ENCODE measurements at places on chromosomes 1 and 21. TPM values are rescaled to one million over a fixed set of nuclear protein-coding genes. Genes with fewer than 3 reads are reported as not detected.

GRCh38 chr1:44676484-44677200, 2.1 kb downstream of the ARMH1 start:
- H3K4me1 ChIP-seq: peaks cover 26% of the 10 kb centered on the region
- no peak overlapping the region for H3K4me3 ChIP-seq
- H3K36me3 ChIP-seq: no peaks in the 10 kb centered on the region
- H3K27me3 ChIP-seq: no peaks in the 10 kb centered on the region
- DNase-seq: peak; percentile 37

GRCh38 chr21:43619856-43620255, 39.4 kb downstream of the HSF2BP start:
- no peak overlapping the region for H3K27ac ChIP-seq
- H3K27me3 ChIP-seq: no peaks in the 10 kb centered on the region
- H3K4me3 ChIP-seq: no peak overlapping the region

DNA sequence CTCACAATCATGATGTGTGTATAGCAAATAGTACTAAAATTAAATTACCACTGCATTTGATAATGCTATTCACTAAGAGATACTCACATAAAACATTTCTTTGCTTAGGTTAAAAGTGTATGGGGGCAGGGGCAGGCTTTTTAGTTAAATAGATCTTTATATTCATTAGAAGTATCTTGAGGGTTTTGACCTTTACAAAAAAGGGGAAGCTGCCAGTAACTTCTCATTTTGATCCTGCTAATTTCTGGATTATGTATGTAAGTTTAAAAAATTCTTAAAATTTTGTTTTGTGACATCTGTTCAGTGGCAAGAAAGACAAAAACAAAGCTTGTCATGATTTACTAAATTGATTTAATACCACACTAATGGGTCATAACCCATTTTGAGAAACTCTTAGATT, 45.8 kb upstream of the S1PR1 start:
- H3K4me3 ChIP-seq: no peak overlapping the region
- H3K4me1 ChIP-seq: peaks cover 3% of the 10 kb centered on the region
- H3K36me3 ChIP-seq: no peaks in the 10 kb centered on the region
- no peak overlapping the region for H3K27ac ChIP-seq

GRCh38 chr1:199742547-199742946, 285.0 kb upstream of the NR5A2 start:
- H3K4me1 ChIP-seq: peaks cover 11% of the 10 kb centered on the region
- peak; percentile 98 for DNase-seq
- no peaks in the 10 kb centered on the region for H3K36me3 ChIP-seq
- H3K27me3 ChIP-seq: no peaks in the 10 kb centered on the region
- H3K4me3 ChIP-seq: no peak overlapping the region
- H3K27ac ChIP-seq: peak overlapping the region; percentile 58

DNA sequence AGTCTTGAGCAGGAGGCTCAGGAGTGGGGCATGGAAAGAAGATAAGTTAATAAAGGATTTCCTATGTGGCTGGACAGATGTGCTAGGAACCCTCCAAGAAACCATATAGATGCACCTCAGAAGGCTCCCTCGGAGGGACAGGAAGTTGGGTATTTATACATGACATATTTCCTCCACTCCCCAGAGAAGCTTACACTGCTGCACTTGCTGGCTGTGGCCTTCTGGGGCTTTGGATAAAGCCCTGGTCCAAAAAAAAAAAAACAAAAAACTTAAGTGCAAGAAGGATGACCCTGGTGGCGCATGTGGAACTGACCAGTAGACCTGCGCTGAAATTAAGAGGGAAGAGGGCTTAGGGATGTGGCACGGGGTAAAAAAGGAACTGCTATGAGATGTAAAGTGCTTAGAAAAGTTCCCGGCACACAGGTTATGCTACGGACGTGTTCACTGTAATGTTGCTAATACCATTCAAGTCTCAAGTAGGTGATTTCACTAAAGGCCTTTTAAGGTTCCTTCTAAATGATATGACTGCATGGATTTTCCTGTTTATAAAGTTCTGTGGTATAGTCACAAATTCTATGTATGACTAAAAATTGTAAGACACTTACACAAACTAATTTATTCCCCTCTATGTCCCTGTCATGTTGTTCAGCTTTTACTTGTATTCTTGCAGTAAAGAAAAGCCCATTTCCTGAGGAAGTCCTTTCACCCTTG, 253.6 kb downstream of the HMCN1 start:
- no peaks in the 10 kb centered on the region for H3K4me1 ChIP-seq
- no peak for DNase-seq
- no peak overlapping the region for H3K27ac ChIP-seq
- no peaks in the 10 kb centered on the region for H3K27me3 ChIP-seq

GRCh38 chr21:44730028-44730395, 18.6 kb upstream of the TSPEAR start:
- H3K27ac ChIP-seq: no peak overlapping the region
- no peak overlapping the region for H3K4me3 ChIP-seq
- no peaks in the 10 kb centered on the region for H3K4me1 ChIP-seq
- peaks cover 5% of the 10 kb centered on the region for H3K27me3 ChIP-seq

DNA sequence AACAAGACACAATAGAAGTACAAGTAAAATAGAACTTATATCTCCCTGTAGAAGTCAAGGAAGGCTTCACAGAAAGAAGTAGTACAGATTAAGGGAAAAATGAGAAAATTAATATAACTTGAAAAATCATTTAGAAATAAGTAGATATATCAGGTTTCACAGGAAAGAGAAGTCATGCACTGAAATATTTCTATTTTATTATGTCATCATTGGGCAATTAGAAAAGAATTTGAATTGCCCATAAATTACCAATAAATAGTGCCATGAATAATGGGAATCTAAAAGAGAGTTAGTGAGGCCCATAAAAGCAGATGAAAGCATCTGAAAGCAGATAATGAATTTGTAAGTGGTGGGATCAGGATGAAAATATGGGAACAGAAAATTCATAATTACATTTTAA, 1597.8 kb downstream of the PLA2G4A start:
- DNase-seq: peak; percentile 0
- no peaks in the 10 kb centered on the region for H3K27me3 ChIP-seq
- no peaks in the 10 kb centered on the region for H3K36me3 ChIP-seq
- H3K4me1 ChIP-seq: no peaks in the 10 kb centered on the region
- H3K27ac ChIP-seq: no peak overlapping the region
- H3K4me3 ChIP-seq: no peak overlapping the region

The ADGRB2 gene
- total RNA-seq: 25.1 TPM

All from astrocyte (in vitro differentiated cells and primary cell).